ENCODE measurements at places on chromosomes 12 and 14. TPM values are rescaled to one million over a fixed set of nuclear protein-coding genes. Genes with fewer than 3 reads are reported as not detected.

The RNASE2 gene
- total RNA-seq, result not detected

The RBP5 gene
- not detected for total RNA-seq

The GLIPR1L1 gene
- not detected for total RNA-seq

The MDGA2 gene
- total RNA-seq, result not detected

The PROX2 gene
- not detected for total RNA-seq

The SYT1 gene
- 15.3 TPM for total RNA-seq

The TSPAN8 gene
- total RNA-seq, result 1.6 TPM

The CRACR2A gene
- 15.9 TPM for total RNA-seq

The P3H3 gene
- 92.6 TPM for total RNA-seq

The TUBA1A gene
- total RNA-seq, result 701 TPM

The CLEC2D gene
- total RNA-seq, result 4.1 TPM

The TAS2R14 gene
- 3.0 TPM for total RNA-seq

The RASAL1 gene
- total RNA-seq, result not detected

The GNB3 gene
- total RNA-seq, result 9.4 TPM
